ENCODE measurements at places on chromosomes 2 and 18.

GRCh38 chr2:60509066-60509465, 44.4 kb downstream of the BCL11A start:
- no peak for DNase-seq

- DNase-seq: no peak
Measured at GRCh38 chr2:207502577-207503198, 27.1 kb upstream of the CREB1 start.

GRCh38 chr2:23503682-23504081, 118.7 kb downstream of the KLHL29 start:
- no peak for DNase-seq

GRCh38 chr2:105256431-105257047, 15.0 kb downstream of the GPR45 start:
- DNase-seq: no peak

DNA sequence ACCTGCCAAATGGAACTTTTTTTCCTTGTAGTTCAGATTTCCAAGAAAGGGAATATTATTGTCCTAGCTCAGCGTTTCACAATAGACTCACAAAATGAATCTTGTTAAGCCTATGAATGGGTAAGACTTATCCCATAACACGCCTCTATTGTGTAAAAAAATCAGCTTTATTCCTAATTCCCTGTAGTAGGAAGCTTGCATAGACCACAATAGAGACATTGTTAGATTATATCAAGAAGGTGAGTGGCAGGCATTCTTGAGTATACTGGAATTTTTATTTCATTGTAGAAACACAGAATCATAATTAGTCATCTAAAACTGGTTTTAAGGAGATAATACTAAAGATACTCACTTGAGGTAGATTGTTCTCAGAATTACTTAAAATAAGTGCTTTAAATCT, 46.5 kb upstream of the SLC30A6 start:
- no peak for DNase-seq

GRCh38 chr18:34709104-34709503, 994 bp upstream of the DTNA start:
- no peak for DNase-seq

DNA sequence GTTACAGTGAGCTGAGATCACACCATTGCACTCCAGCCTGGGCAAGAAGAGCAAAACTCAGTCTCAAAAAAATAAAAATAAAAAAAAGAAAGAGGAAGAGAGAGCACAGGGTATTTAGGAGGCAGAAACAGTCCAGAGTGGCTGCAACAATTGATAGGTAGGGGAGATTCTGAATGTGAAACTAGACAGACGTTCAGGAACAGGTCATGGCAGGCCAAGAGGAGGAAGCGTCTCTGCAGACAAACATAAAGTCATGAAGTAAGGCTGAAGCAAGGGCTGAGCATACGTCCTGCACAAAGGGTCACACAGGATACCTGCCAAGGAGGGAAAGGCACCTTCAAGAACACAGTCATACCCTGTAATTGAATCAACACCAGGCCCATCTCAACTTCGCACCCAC, 64.1 kb upstream of the ZNF532 start:
- DNase-seq: no peak

DNA sequence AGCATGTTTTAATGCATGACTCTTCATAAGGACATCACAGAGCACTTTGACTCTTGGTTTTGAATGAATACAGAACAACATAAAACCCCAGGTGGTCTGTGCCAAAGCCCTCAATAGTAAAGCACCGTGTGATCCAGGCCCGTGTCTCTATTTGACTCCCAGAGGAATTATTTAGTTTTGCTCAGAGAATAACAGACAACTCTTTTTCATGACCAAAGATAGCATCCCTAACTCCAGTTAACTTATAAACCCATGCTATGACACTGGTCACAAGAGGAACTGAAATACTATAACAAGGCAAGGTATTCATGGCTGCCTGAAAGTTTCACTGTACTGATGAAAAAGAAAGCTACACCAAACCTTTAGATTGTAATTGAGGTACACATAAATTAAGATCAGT, 128.4 kb downstream of the IKZF2 start:
- DNase-seq: no peak

GRCh38 chr18:1018181-1018681, 113.6 kb downstream of the ADCYAP1 start:
- DNase-seq: no peak

GRCh38 chr2:109339519-109339966, 210.5 kb downstream of the SH3RF3 start:
- no peak for DNase-seq

DNA sequence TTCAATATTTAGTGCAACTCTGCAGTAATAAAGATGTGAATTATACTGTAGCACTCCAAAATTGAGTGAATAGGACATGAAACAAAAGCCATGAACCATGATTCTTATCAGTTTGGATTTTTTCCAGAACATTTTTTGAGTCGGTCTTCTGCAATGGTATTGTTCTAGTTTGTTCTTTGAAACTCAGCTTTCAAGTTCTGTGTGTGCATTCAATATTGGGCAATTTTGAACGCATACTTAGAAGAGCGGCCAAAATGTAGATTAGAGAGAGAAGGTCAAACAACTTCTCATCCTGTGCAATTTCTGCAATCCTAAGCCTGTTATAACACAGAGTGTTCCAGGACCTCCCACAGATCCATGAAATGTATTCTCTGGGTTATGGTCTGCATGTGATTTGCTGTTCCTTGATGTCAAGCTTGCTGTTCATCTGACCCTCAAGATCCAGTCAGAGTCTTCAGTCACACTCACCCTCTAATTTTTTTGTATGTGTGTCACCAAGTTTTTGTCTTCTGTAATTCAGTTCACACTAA, 48.3 kb downstream of the TSPYL6 start:
- no peak for DNase-seq

GRCh38 chr2:40412456-40412855, 39.4 kb downstream of the SLC8A1 start:
- DNase-seq: no peak

GRCh38 chr2:65514555-65515195, 82.3 kb upstream of the SPRED2 start:
- no peak for DNase-seq

DNA sequence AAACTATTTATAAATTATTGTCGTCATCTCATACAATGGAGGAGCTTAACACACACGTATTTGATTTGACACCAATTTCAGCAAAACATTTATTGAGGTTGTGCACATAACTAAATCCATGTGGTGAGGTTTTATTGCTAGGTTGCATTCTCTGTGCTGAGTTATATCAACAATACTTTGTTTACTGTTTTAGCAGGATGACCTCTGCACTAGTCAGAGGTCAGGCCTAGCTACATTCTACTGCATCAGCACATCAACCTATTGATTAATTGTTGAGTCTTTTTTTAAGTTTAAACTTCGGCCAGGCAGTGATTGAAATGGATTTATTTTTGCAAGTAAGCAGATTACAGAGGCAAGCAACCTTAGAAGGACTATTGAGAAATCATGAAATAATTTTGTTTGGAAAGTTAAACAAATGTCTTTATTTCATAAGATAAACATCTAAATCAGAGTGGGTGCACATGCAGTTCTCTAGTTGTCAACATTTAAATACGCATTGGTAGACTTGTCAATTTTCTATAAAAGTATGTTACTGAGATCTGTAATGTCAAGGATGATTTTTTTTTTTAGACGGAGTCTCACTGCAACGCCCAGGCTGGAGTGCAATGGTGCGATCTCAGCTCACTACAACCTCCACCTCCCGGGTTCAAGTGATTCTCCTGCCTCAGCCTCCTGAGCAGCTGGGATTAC, 75.2 kb upstream of the CD28 start:
- no peak for DNase-seq

DNA sequence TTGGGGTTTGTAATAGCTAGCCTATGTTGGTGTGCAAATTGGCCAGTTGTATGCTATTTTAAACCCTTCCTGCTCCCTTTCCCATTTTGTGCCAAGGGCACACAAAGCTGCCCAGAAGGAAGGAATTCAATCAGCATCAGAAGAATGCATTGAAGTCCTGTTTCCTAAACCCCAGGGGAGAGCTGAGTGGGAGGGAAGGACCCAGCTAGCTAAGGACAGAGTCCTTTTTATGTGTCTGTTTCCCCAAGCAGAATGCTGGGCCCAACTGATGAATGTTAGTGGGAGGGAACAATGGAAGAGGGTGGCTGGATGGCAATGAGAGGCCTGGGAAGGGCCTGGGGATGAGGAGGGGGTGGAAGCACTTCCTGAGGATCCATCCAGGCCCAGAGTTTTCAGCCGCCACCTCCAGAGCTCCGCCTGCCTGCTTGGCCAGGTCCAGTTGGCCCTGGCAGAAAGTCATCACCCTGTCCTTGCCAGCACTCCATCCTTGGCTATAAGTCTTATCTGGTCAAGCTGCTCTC, 32.7 kb downstream of the MEX3C start:
- DNase-seq: no peak

GRCh38 chr2:135163306-135163705, 111.2 kb downstream of the RAB3GAP1 start:
- no peak for DNase-seq

DNA sequence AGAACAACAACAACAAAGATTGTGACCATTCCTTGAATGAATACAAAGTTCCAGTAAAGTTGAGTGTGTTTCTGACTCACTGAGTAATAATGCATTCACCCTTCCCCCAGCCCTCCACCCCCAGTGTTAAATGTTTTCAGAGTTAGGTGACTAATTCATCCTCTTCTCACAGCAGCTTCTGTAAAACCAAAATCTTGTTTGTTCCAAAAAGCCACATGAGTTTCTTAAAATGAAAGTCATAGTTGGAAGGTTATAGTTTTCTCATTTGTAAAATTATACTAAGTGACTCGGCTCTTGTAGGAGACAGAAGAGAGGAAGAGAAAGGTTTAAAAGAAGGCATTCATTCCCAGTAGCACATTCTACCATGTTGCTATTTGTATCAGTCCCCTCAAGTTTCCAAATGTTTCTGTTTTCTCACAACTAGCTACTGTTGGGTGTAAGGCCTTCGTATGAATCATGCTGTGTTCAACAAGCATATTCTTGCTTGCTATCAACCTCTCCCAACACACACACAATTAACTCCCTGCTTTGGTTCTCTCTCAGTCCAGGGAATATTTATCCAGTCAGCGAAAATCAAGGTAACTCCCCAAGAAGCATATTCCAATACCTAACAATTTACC, 75.3 kb downstream of the MBD2 start:
- DNase-seq: peak; percentile 5

Data from stimulated activated CD8-positive, alpha-beta memory T cell treated with anti-CD3 and anti-CD28 coated beads, Interleukin-7, amount 100 ng/mL, for 1 hour (primary cell).